KBM-7 (cell line): ENCODE measurements at places on chromosomes 11 and 22.
A peak's percentile ranks its signal among the peaks of the same experiment; 100 is the strongest.

- DNase-seq, result peak; percentile 47
Observed at GRCh38 chr11:75547617-75548058, 14.4 kb upstream of the SERPINH1 start.

GRCh38 chr11:7759010-7759409 lies 37.7 kb downstream of the OR5P2 start:
- DNase-seq, result peak; percentile 10

- DNase-seq, result no peak
Observed at GRCh38 chr11:113695207-113695606, 10.9 kb downstream of the TMPRSS5 start.

GRCh38 chr11:68939583-68940555 lies 36.2 kb downstream of the IGHMBP2 start:
- DNase-seq, result no peak

GRCh38 chr11:27055065-27055682 lies 14.6 kb downstream of the BBOX1 start:
- no peak for DNase-seq

- DNase-seq, result no peak
Observed at GRCh38 chr22:21688706-21689381, 23.0 kb downstream of the PPIL2 start.

GRCh38 chr11:19918302-19919049 lies 205.8 kb downstream of the NAV2 start:
- no peak for DNase-seq

GRCh38 chr11:2525166-2525861 lies 80.5 kb downstream of the KCNQ1 start:
- DNase-seq, result no peak

GRCh38 chr22:19910180-19910744 lies 31.3 kb upstream of the COMT start:
- DNase-seq, result no peak
